ENCODE measurements at places on chromosomes 2 and 18.

DNA sequence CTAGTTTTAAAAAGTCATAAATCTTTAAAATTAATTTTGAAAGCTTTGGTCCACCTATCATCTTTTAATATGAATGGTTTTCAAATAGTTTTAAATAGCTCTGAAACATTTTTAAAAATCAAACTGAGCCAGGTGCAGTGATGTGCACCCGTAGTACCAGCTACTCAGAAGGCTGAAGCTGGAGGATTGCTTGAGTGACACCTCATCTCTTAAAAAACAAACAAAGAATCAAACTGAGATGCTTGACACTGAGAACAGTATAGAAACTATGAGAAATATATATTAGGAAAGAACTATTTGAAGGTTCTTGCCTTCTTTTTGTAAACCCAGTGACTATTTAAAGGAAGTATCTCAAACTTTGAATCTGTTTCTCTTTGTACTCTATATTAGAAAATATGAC lies 67.4 kb downstream of the BARD1 start:
- no peak for DNase-seq

DNA sequence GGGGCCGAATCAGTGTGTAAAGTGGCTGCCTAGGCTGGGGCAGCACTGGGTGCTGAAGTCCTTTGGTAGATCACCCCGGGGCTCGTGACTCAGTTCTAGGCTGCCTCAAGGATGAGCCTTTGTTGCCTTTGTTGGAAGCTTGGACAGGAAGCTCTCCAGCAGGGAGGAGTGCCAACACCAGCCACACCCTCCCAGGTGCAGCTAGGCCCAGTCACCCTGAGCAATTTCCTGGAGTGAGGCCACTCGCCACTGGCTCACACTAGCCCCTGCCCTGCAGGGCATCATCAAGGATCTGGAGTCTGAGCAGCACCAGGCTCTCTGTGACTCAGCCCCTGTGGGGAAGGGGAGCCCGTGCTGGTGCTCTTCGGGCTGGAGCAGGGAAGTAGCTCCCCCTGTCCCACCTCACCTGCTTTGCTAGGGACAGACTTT lies 6.7 kb upstream of the SDC1 start:
- DNase-seq, result no peak

DNA sequence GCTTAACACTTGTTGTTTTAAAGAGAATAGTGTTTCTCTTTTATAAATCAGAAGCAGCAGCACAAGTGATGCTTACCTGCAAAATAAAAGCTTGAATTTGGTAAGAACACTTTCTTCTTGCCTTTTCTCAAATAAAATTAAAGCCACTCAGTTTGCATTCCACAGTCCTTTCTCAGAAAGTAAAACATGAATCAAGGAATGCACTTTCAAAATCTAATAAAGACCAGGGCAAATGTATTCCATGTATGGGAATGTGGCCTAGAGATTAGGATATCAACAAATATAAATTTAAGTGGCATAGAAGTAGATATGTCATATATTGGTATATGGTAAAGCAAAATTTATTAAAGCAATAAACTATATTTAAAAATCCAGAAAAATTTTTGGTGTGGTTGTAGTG lies 352.8 kb downstream of the THSD7B start:
- no peak for DNase-seq

GRCh38 chr2:216195565-216196029 lies 86.4 kb downstream of the XRCC5 start:
- DNase-seq, result no peak

DNA sequence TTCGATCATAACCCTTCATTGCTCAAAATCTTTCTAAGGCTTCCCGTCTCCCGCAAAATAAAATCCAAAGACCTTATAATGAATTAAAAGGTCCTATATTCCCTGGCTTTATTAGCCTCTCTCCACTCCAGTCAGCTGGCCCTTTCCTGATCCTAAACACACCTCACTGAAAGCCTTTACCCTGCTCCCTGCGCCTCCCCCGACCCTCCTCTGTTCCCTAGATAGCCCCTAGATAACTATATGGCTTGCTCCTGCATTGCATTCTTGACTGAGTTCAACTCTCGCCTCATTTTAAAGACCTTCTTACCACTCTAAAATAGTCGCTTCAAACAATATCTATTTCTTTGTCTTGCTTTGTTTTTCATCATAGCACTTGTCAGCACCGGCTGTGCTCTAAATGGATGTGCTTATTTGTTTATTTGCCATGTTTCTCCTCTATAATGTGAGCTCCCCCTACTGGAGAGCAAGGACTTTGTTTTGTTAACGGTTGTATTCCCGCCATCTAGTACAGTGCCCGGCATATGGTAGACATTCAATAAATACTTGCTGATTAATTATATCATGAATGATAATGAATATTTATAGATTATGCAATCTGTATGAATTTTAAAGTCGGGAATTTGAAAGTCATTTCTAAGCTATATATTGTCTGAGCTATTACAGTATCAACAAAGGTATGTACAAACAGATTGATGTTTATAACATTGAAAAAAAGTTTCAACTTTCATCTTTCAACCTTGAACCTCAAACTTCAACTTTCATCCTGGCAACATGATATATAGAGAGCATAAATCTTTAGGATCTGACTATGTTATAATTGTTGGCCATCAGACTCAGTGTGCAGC lies 32.4 kb upstream of the VIT start:
- DNase-seq, result no peak

GRCh38 chr2:128594953-128595677 lies 276.4 kb upstream of the HS6ST1 start:
- DNase-seq, result no peak

- DNase-seq, result no peak
Measured at GRCh38 chr2:206328974-206329373, 54.5 kb downstream of the ZDBF2 start.

DNA sequence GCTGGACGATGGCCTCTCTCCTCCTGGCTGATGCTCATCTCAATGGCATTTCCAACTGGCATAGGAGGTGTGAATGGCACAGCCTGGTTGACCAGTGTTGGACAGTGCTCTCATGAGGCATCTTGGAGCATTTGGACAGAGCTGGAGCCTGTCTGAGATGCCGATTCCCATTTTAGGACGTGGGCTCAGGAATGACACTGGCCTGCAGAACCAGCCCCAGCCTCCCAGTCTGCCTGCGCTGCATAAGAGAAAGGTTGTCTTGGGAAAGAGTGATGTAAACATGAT lies 118.2 kb upstream of the COPS8 start:
- no peak for DNase-seq

DNA sequence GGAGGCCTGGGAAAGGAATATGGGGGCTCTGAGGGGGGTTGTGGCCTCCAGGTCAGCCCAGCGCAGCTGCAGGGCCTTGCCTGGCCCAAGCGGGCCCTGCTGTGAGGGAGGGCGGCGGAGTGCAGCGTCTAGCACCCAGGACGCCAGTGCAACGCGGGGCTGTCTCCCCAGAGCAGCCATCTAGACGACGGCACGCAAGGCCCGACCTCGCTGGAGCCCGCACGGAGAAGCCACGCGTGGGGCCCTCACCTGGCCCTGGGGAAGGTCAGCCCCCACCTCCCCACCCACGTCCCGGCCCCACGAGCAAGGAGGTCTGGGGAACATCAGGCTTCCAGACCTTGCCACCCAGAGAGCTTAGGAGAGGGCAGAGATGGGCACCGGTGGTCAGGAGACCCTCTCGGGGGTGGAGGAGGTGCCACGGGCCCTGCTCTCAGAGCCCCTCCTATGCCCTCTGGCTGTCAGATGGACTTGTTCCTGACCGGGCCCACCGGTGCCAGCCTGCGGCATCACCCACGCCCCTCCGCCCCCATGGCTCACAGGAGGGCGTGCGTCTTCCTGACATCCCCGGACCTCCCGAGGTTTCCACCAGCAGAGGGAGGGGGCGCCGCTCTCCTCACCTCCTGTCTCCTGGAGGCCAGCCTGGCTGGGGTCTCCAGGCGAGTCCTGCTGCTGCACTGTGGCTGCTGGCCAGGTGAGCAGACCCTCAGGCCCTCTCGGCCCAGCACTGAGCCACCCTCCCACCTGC lies 17.0 kb downstream of the GPR35 start:
- peak; percentile 60 for DNase-seq

DNA sequence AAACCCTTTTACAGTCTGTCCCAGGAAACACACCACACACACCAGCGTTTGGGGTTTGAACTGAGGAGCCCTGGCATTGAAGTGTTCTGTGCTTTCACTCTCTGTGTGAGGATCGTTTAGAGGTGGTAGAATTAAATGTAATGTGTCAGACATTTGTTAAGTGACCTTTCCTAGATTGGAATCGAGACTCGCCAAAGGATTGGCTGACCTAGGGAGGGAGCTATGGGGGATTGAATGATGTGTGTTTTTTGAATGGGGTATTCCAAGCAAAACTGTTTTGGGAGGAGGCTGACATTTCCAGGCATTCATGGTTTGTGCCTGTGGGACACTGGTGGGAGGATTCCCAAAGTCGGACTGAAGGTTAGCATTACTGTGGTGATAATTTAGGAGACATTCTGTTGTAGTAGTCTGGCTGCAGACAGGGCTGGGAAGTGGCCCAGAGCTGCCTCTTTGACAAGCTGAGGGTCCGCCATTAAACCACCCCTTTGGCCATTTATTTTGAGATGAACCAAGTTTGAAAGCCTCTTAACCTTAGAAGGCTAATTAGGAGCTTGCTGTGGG lies 1.7 kb downstream of the MYO1B start:
- no peak for DNase-seq

DNA sequence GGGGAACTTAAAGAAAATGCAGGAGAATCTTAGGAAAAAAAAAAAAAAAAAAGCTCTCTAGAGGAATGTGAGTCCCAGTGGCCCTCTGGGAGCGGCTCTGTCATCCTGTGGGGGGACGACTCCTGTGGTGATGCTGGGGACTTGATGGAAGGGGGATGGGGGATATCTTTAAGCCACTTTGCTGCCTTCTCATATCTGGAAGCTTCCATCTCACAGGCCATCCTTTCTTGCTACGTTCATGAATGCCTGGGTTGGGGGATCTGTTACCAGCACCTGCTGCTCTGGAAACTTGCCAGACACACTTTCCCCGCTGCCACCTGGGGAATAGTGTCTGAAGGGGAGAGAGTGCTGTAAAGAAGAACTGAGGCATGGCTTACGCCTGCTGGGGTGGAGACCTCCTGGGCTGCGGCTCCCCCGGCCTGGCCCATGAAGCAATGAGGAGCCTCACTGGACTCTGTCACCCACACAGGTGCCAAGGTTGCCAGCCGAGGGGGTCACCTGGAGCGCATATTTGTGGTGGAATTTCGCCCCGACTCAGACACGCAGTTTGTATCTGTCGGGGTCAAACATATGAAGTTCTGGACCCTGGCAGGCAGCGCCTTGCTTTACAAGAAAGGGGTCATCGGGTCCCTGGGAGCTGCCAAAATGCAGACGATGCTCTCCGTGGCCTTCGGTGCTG lies 92.8 kb downstream of the RTN4 start:
- no peak for DNase-seq

- no peak for DNase-seq
Measured at GRCh38 chr2:5315512-5315911, 376.7 kb upstream of the SOX11 start.

DNA sequence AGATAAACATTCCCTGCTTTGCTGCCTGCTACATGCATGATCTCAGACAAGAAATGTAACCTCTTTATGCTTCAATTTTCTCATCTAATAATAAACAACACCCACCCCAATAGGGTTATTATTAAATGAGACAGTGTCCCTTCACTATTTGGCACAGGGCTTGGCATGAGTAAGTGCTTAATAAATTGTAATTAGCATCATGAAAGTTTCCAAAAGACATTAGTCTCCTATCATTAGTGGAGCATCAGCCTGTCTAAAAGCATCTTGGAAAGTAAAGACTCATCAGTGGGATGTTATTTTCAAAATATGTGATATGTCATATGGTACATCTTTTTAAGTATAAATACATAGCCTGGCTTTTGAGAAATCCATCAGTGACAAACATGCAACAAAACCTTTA lies 275.0 kb downstream of the ZEB2 start:
- no peak for DNase-seq

GRCh38 chr18:76844144-76844543 lies 21.8 kb downstream of the ZNF236 start:
- DNase-seq, result no peak

DNA sequence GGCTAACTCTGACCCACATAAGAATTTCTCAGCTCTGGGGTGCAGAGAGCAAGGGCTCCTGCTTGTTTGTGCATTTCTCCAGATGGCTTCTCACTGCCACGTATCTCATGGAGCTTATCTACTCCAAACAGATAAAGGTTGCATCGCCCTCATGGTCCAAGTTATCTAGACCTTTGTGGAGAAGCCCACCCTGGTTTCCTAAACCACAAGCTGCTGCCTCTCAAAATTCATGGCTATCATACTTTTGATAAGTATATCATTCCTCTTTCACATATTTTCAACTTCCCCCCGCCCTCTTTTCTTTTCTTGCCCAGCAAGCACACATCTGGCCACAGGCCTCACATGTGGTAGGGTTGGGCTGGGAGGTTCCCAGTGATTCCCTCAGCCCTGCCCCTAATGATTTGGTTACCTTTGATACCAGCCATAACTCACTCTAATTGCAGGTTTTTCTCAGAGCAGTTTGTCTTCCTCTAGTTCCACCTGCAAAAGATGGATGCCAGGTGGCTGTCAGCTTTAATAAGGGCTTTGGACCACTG lies 146.0 kb downstream of the RHBDD1 start:
- DNase-seq, result no peak

DNA sequence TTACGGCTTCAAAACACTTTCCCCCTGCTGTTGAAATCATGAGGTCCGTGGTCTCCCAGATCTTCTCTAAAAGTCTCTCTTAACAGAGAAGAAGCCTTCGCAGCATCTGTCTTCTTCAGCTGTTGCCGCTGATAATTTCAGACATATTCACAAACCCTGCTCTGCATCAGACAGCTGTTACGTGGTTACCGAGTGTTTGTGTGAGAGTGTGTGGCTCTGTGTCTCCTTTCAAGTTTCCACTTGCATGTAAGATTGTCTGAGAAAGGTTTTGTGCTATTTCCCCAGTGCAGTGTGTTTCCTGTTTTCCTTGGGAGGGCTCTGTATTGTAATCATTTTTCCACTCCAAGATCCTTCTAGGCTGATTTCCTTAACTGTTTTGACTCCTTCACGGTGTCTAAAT lies 32.8 kb downstream of the MAIP1 start:
- DNase-seq, result no peak

GRCh38 chr18:25830787-25831186 lies 259.6 kb downstream of the SS18 start:
- DNase-seq, result no peak

DNA sequence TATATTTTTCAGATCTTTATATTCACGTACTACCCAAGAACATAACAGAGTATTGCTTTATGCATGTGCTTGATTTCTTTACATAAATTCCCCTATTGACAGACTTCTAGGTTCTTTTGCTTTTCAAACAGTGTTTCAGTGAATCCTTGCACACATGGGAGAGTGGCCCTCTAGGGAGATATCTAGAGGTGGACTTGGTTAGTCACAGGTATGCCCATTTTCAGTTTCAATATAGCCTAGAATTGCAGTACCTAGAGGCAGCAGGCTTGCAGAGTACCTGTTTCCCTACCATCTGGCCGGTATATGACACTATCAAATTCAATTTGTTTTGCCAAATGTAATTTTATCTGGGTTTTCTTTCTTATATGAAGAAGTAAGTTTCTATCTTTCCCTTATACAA lies 36.8 kb downstream of the EML6 start:
- no peak for DNase-seq

DNA sequence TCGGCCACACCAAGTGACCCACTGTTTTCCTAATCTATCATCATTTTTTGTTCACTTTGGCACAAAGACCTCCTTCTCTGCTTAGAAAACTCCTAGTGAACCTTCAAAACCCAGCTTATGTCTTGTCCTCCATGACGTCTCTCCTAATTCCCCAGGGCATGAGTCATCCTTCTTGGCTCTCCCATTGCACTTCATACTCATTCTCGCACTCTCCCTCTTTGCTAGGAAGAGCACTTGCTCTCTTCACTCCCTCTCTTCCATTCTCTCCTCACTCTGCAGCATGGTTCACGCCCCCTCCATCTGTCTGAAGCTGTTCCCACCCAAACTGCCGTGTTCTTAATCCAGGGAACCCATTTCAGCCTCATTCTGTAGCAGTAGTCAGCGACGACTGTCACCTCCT lies 103.9 kb downstream of the MRO start:
- no peak for DNase-seq

Data from activated effector memory CD4-positive, alpha-beta T cell treated with anti-CD3 and anti-CD28 coated beads, Interleukin-2, amount 50 U/mL, for 16 hours (primary cell).